ENCODE measurements at places on chromosomes 6 and 20.

DNA sequence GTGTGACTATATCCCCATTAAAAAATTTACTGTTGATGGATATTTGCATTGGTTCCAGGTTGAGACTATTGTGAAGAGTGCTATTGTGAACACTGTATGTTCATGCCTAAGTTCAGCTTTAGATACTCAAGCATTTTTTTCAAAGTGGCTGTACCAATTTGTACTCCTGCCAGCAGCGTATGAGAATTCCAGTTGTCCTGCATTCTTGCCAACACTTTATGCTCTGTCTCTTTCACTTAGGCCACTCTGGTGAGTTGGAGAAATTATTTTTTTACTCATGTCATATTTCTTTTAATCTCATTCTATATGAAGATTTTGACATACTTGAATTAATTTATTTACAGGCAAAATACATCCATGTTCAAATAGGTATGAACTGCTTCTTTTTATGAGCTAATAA lies 76.2 kb downstream of the JAG1 start:
- no peak for DNase-seq

GRCh38 chr6:41373919-41374617 lies 38.7 kb downstream of the NCR2 start:
- no peak for DNase-seq

DNA sequence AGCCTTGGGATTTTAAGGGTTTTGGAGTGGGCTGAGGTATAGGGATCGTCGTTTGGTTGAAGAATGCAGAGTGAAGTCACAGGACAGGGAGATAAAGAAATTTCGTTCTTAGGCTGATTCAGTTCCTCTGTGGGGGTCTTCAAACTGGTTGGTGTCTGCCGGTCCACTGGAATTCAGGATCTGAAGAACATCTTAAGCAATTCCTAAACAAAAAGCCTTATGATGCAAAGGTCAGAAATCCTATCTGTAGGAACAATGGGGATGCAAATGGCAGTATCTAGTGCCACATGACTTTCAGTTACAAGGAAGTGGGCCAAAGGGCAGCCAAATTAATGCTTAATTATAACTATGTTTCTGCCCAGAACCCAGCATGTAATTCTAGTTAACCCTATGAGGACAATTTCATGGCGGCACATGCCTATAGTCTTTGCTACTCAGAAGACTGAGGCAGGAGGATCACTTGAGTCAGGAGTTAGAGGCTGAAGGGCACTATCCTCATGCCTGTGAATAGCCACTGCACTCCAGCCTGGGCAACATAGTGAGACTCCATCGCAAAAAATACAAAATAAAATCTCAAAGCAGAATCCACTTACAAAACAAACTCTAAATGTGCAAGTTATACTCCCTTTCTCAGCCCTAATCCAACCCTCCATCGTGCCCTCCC lies 4.6 kb upstream of the SLC2A10 start:
- DNase-seq = no peak

DNA sequence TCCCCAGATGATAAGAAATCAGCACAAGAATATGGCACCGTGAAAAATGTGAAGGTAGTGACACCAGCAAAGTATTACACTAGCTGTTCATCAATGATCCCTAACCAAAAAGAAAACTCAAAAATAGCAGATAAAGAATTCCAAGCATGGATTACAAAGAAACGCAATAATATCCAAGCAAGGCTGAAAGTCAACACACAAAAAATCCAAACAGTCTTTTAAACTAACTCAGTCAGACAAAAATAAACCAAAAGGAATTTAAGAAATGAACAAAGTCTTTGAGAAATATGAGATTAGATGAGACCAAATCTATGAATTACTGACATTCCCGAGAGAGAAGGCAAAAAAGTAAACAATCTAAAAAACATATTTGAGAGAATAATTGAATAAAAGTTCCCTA lies 976.1 kb upstream of the MAP3K7 start:
- DNase-seq = no peak

DNA sequence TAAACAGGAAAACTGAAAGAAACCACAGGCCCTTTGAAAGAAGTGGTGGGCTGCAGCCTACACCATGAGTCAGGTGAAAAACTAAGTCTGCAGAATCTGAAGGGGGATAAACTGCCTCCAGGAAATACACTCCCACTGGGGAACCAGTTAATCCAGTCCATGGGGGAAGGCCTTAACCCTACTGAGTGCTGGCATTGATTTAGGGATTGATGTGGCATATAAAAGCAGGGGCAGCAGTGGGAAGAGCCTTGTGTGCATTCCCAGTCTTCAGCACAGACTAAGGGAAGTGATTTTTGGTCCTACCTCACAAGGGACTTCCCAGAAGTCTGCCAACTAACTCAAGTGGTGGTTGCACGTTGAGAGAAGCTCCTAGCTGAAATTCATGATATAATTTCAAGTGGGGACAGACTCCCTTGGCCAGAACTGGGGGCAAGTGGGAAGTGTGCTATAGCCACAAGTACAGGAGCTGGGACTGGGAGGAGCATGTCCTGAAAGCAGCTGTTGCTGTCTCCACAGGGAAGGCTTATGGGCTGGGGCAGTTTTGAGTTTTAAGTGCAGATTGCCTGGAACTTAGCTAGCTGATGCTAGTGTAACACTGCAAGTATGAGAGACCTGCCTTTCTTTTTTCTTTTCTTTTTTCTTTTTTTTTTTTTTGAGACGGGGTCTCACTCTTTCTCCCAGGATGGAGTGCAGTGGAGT lies 31.2 kb downstream of the CITED2 start:
- no peak for DNase-seq

DNA sequence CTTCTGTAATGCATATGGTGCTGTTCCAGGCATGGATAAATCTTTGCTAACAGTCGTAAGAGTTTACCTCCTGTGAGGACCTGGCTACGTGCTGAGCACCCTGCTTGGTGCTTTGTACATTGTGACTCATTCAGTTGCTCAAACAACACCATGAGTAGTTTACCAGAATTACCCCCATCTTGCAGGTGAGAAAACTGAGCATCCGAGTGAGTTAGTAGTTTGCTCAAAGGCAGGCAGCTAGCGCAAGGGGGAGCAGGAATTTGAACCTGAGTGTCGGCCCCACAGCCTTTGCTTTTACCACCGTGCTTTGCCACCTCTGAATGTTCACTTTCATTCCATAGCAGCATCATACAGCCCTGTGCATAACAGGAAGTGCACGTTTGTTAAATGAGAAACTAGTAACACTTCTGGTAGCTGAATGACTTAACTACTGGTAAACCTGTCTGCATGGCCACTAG lies 121.9 kb downstream of the MTHFD1L start:
- no peak for DNase-seq

DNA sequence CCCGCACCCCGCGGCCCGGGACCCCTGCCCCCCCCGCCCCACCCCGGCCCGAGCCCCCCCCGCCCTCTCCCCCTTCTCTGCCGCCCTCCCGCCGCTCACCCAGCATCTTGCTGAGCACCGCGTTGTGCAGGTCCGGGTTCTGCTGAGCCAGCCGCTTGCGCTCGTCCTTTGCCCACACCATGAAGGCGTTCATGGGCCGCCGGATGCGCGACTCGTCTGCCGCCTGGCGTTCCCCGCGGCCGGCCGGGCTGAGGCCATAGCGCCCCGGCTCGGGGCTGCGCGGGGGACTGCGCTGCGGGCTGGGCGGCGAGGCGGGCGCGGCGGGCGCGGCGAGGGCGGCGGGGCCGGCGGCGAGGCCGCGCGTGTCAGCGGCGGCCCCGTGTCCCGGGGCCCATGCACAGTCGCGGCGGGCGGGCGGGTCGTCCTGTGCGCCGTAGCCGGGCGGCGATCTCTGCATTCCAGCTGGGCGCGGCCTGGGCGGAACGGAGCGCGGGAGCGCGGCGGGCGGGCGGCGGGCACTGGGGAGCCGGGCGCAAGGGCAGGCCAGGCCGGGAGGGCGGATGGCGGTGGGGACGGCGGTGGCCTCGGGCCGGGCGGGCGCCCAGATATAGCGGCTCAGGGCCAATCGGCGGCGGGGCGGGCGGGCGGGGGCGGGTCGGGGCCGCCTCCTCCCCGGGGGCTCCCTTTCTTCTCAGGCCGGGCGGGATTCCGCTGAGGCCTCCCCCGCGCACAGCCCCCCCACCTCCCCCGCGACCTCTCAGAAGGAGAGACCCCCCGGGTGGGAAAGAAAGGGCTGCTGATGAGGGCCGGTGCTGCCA lies at the start of gene SOX18:
TSS of gene SOX18 (minus strand) at position 580 of the 818 bp plus-strand sequence. CDS start at position 457, 123 bp downstream.
- DNase-seq = no peak

DNA sequence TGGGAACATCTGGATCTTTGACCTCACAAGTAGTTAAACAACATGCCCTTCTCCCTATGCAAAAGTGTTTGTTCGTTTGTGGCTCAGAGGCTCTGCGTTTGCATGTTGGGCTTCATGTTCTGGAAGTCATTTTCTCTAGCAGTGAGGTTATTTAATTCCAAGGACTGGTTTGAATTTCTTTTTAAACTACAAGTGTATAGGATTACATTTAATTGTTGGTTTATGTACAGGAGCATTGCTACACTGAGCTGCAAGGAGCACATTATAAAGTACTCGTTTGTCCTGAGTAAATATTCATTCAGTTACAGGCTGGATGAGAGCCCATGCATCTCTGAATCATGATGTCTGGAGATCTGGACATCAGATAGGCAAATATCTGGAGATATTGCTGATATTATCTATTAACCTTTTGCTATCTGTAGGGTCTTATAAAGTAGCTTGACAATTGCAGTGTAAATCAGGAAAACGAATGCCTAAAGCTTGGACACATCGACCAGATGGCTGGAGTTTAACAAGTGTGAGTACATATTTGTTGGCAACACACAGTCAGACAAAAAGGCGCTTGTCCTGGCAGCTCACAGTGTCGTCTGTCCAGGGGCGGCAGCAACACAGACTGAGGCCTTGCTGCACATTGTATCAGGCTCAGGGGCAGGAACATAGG lies 84.6 kb downstream of the PDE7B start:
- no peak for DNase-seq

GRCh38 chr6:132959639-132960326 lies 145.4 kb downstream of the RPS12 start:
- DNase-seq = no peak

DNA sequence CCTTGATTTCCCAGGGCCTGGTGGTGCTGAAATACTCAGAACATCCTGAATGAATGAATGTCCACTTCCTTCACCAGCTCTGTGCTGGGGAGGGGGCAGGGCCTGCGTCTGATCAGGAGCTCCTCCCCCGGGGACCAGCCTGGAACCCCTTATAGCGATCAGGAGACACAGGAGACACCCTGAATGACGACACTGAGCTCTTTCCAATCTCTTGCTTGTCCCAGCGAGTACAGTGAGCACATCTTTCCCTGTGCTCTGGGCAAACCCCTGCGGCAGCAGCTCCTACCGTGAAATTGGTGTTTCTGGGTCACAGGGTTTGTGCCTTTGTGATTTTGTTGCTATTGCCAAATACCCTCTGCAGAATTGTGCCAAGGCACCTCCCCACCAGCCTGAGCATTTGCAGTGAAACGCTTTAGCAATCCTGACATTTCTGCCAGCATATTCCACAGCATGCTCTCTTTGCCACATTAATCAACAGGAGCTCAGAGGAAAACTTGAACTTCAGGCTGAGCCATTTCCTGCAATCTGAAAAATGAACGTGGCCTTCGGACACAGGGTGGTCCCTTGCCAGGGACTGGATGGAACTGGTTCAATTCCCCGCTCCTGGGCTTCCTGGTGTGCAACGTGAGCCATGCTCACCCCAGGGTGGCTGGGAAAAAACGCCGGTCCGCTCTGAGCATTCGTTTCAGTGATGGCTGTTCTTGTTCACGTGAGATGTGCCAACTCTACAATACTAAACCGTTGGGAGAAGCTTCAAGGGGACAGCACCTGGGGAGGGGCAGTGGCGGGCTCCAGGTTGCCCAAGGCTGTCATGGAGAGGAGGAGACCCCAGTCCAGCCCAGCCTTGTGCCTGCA lies 23.1 kb upstream of the MRGBP start:
- DNase-seq = no peak

GRCh38 chr6:139361211-139361610 lies 13.2 kb downstream of the CITED2 start:
- DNase-seq = no peak

GRCh38 chr6:45300736-45301135 lies 27.4 kb upstream of the RUNX2 start:
- DNase-seq = no peak

DNA sequence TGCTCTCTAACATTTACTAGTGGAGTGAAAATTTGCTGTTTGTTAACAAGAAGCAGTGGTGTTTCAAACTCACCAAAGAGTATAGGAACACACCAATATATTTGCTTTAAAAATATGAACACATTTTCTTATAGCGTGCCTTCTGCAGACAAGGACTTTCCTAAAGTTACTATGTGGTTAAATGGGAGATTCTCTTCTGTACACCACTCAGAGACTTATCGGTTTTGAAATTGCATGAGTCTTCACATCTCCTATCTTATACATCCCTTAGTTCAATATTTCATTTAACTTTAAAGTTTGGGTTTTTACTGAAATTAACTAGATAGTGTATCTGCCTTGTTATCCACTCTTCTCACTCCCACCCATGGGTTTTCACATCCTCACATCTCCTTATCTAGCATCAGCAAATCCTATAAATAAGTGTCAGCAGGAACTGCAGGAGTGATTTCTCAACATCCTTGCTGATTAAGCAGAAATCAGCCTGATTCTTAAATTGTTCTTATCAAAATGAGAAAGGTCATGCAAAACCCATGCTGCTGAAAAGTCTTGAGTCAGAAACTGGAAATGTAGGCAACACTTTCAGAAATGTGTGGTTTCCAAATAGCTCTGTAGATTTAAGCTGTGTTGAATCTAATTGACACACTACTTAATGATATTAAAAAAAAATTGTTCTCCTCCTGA lies 1075.6 kb upstream of the GJE1 start:
- DNase-seq = no peak

GRCh38 chr20:4573564-4574355 lies 147.9 kb upstream of the PRND start:
- no peak for DNase-seq

GRCh38 chr6:11324453-11325015 lies 92.1 kb upstream of the NEDD9 start:
- peak; percentile 46 for DNase-seq

DNA sequence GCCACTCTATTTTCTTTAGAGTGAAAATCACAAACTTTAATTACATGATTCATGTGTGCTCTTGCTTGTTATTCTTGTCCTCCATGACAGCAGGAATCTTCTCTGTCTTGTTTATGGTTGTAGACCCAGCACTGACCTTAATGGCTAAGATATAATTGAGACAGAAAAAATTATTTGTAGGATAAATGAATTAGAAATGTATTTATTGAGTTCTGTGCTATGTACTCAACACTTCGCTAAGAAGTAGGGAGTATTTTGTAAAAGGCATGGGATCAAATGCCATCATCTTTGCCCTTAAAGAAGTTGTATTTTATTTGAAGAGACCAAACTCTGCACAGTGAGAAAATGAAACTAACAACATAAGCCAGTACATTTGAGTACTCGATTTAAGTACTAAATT lies 71.2 kb downstream of the CBLN4 start:
- no peak for DNase-seq

DNA sequence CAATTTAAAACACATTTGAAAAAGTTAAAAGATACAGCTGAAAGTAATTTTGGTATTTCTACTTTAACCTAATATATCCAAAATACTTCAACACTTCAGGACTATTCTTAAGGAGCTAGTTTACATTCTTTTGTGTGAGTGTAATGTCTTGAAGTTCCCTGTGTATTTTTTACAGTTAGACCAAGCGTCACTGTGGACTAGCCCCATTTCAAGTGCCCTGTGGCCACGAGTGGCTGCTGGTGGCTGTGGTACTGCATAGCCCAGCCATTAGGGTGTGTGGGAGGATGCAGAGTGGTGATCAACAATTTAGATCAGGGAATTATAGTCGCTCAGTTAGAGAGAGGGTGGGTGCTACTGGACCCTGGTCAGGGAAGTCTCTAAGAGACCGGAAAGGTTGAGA lies 869 bp upstream of the CST5 start:
- DNase-seq = no peak

- DNase-seq = no peak
Observed at GRCh38 chr20:8851446-8851845, 217.4 kb upstream of the PLCB4 start.

All from GM12891 (cell line).